K562 (cell line): ENCODE measurements at places on chromosomes 3 and 15. TPM values are rescaled to one million over a fixed set of nuclear protein-coding genes. Genes with fewer than 3 reads are reported as not detected.

- H3K27ac ChIP-seq = no peak overlapping the region
- no peak for DNase-seq
- H3K36me3 ChIP-seq = no peaks in the 10 kb centered on the region
Measured at GRCh38 chr3:114816052-114816451, 331.0 kb downstream of the ZBTB20 start.

GRCh38 chr3:126355777-126356372, 1.3 kb downstream of the KLF15 start:
- H3K4me3 ChIP-seq = peak overlapping the region; percentile 40; the same call in 1 of the 2 replicates
- no peaks in the 10 kb centered on the region for H3K36me3 ChIP-seq
- H3K27me3 ChIP-seq = no peaks in the 10 kb centered on the region
- peak overlapping the region; percentile 49 for H3K27ac ChIP-seq

- H3K27me3 ChIP-seq = no peaks in the 10 kb centered on the region
- no peak overlapping the region for H3K27ac ChIP-seq
- H3K36me3 ChIP-seq = no peaks in the 10 kb centered on the region
- H3K4me1 ChIP-seq = no peaks in the 10 kb centered on the region
- DNase-seq = no peak
Measured at GRCh38 chr15:96170979-96171739, 159.3 kb upstream of the NR2F2 start.

DNA sequence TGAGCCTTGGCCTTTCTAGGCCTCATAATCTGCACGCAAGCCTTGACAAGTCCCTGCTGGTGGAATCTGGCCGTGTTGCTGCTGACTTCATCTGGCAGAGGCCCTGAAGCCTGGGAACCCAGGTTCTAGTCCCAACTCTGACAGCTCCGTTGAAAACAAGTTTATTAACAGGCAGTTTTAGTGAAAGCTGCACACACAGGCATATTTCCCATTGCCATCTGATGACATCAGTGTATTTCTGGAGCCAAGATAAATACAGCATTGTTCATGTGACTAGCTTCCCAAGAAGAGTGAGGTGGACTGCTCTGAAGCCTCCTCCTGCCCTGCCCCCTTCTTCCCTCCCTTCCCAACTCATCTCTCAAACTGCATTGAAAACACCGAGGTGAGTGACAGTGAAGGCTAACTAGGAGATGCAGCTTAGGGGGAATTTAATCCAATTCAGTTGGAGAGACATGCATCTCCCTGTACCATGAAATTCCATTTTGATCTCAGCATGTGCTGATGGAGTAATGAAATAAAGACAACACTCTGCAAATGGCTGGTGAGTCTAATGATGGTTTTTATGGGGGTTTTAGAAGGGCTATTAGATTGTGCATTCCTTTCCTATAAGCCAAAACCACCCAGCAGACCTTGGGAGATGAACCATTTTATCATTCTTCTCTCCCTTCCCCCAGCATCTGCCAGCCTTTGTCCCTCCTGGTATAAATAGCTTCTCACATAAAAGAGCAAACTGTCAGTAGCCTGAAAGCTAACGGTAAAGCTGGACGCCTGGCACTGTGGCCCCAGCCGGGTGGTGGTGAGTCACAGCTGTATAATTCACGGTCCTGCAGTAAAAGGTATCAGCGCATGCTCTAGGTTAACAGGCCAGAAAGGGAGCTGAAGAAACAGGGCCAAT, 38.0 kb downstream of the PRICKLE2 start:
- H3K4me3 ChIP-seq = no peak overlapping the region
- H3K27me3 ChIP-seq = no peaks in the 10 kb centered on the region
- H3K36me3 ChIP-seq = no peaks in the 10 kb centered on the region
- no peak for DNase-seq

DNA sequence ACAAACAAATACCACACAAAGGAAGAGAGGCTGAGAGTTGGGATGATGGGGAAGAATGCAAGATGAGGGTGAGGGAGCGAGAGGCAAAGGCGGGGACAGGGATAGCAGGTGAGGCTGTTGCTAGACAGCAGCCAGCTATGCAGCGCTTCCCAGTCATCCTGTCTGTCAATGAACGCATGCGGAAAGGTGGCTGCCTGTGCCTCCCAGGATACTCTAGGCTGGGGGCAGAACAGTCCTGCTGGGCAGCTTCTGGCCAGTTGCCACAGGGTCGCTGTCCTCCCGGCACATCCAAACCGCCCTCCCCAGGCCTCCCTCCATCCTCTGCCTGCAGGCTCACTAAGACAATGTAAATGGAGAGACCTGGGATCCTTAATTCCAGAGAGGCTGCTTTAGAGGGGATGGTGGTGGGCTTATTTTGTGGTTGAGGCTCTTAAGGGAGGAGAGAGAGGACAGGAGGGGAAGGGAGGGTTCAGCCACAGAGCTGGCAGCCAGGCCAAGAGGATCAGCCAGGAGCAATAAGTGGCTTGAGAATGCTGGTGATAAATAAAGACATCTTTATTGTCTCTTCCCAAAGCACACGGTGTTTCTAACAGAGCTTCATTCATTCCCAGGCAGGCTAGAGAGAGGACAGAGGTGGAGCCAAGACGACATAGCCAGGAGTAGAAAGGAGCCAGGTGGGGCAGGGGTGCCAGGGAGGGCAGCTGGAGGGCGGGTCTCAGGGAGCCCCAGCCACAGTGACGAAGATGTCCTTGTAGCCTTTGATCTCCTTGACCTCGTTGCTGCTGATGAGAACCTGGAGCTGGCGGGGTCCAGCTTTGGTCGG, 9.2 kb upstream of the TGM5 start:
- H3K4me1 ChIP-seq = no peaks in the 10 kb centered on the region
- peaks cover 45% of the 10 kb centered on the region; the same call in 2 of the 3 replicates for H3K27me3 ChIP-seq
- no peaks in the 10 kb centered on the region for H3K36me3 ChIP-seq
- H3K27ac ChIP-seq = no peak overlapping the region
- no peak for DNase-seq

GRCh38 chr3:78605178-78605577, 1162.6 kb downstream of the ROBO1 start:
- H3K27me3 ChIP-seq = no peaks in the 10 kb centered on the region
- H3K4me1 ChIP-seq = no peaks in the 10 kb centered on the region
- DNase-seq = no peak
- H3K4me3 ChIP-seq = no peak overlapping the region
- no peaks in the 10 kb centered on the region for H3K36me3 ChIP-seq

The PLIN1 gene
- not detected in 2 replicates for total RNA-seq

The PIERCE2 gene
- 2.0 and 3.1 TPM in 2 replicates for total RNA-seq

GRCh38 chr3:68986496-68987208, 26.8 kb downstream of the EOGT start:
- H3K4me1 ChIP-seq = no peaks in the 10 kb centered on the region
- DNase-seq = no peak
- no peak overlapping the region for H3K4me3 ChIP-seq

GRCh38 chr15:62439543-62440016, 274.5 kb upstream of the C2CD4B start:
- no peaks in the 10 kb centered on the region for H3K36me3 ChIP-seq
- H3K4me1 ChIP-seq = no peaks in the 10 kb centered on the region
- peaks cover 8% of the 10 kb centered on the region for H3K27me3 ChIP-seq

The ATP10A gene
- total RNA-seq = 0.04 and 0.09 TPM in 2 replicates

DNA sequence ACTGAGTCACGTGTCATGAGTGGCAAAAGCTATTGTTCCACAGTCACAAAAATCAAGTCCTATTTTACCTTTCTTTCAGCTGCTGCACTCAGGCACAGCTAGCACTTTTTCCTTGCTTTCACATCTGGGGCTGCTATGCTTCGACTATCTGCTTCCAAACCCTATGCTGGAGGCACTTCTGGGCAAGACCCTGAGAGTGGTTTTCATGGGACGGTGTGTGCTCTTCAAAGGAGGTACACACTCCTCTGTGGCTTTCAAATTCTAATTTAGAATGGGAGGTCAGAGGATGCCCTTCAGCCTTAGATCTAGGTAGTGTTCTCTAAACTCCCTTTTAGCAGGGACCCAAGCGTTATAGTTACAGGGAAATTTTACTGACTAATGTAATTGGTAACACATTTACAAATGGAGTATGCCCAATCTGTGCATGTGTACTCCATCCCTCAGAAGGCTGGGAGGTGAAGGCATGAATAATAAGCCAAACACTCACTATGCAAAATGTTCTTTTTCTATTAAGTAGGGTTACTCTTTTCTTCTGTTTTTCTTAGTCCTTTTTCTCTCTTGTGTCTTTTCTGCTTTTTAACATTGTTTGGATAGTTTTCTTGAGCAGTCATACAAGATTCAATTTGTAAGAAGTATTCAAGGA, 188.3 kb downstream of the LSAMP start:
- no peak overlapping the region for H3K4me3 ChIP-seq
- H3K4me1 ChIP-seq = no peaks in the 10 kb centered on the region
- DNase-seq = no peak
- no peaks in the 10 kb centered on the region for H3K27me3 ChIP-seq
- H3K36me3 ChIP-seq = no peaks in the 10 kb centered on the region

The GNAT1 gene
- not detected in 2 replicates for total RNA-seq

The UNC45A gene
- total RNA-seq = 79.0 and 79.3 TPM in 2 replicates

- no peak overlapping the region for H3K27ac ChIP-seq
- H3K4me1 ChIP-seq = no peaks in the 10 kb centered on the region
- no peaks in the 10 kb centered on the region for H3K27me3 ChIP-seq
- DNase-seq = no peak
Measured at GRCh38 chr3:141578202-141578973, 91.6 kb downstream of the RASA2 start.
